ENCODE measurements at places on chromosomes 2 and 18.

GRCh38 chr2:8571301-8571791 lies 110.5 kb upstream of the ID2 start:
- no peak for DNase-seq

GRCh38 chr2:99903981-99904380 lies 238.4 kb downstream of the AFF3 start:
- DNase-seq = no peak

GRCh38 chr2:113922335-113922734 lies 32.4 kb downstream of the ACTR3 start:
- DNase-seq = no peak

DNA sequence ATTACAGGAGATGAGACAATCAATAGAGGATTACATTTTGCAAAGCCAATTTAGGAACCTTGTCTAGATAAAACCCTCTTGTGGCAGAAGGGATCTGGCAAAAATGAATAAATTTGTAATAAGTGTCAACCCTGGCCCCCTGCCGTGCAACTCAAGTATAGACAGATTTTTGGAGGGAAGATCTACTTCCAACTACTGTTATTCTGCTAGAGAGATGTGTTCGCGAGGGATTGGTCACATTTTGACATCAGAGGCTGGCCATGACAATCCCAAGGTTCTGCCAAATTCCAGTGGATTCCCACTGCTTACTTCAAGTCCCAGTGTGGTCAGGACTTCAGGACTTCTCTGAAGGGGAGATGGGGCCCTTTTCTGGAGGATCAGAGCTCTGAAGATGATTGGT lies 192.6 kb downstream of the SH3RF3 start:
- DNase-seq = peak; percentile 17

DNA sequence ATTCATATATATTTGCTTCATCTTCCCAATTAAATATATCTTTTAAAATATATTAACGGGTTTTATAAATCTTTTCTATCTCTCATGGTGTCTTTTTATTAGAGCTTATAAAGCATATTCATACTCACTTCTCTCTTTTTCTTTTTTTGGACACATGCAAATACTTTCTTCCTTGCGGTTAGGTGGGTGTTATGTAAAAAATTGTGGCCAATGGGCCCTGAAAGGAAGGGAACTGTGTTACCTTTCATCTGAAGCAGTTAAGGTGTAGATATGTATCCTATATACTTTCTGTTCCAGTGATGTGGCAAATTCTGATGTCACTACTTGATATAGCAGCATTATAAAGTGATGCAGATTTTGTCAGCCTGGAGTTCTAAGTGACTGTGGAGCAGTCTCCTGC lies 714.5 kb downstream of the PLCL1 start:
- DNase-seq = no peak

DNA sequence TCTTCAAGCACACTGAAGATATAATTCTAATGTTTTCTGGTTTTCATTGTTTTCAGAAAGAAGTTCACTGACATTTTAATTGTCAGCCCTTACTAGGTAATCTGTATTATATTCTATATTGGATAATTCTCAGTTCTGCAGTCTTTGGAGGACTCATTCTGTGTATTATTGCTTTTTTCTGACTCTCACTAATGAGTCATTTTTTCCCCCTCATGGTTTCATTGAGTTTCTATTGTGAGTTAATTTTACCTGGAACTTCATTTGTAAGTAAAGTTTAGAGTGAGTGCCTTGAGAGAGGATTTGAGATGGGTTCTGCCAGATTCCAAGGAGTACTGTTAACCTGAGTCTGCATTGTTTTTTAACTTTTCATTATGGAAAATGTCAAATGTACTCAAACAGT lies 90.4 kb upstream of the LYPD1 start:
- DNase-seq = no peak

All from hematopoietic multipotent progenitor cell treated with erythropoietin and hydrocortisone succinate and interleukin-3 and kit ligand, for 4 days (in vitro differentiated cells).